Urinary bladder (tissue), 4 donors: ENCODE measurements at places on chromosomes 2 and 18.

DNA sequence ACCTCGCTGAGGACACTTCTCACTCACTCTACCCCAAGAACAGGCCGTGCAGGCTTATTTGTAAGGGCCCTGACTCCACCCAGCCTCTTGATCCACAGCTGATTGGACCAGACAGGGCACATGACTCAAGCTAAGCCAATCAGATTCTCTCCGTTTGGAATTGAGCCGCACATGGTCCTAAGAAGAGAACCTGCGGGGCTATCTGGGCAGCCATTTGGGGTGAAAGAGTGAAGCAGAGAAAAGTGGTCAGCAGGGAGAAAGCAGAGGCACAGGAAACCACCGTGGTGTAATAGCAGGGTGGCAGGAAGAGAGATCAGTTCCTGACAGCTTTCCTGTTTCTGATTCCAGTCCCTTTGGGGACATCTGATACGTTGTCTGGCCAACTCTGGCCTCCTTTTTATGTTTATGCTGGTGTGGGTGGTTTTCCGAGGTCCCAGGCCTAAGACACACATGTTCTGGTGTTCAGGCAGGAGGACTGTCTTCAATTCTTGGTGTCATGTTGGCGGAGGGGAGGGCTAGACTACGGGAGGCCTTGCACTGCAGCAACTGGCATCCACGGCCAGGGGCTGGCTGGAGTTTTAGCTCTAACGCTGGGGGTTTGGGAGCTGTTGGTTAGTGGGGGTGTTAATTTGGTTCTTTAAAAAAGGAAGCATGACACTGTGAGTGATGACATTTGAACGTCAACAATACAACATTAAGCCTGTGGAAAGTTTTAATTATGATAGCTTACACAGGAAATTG, 26.1 kb upstream of the SPTBN1 start:
- no peak for DNase-seq

GRCh38 chr2:120269816-120270215, 17.2 kb downstream of the RALB start:
- no peak for DNase-seq

GRCh38 chr2:128413014-128413717, 94.5 kb upstream of the HS6ST1 start:
- no peak for DNase-seq

- DNase-seq: no peak
These were observed 11.9 kb upstream of the ARHGAP25 start for GRCh38 chr2:68722712-68723111.

GRCh38 chr18:60549338-60549960, 176.9 kb upstream of the MC4R start:
- DNase-seq: peak; percentile 3

DNA sequence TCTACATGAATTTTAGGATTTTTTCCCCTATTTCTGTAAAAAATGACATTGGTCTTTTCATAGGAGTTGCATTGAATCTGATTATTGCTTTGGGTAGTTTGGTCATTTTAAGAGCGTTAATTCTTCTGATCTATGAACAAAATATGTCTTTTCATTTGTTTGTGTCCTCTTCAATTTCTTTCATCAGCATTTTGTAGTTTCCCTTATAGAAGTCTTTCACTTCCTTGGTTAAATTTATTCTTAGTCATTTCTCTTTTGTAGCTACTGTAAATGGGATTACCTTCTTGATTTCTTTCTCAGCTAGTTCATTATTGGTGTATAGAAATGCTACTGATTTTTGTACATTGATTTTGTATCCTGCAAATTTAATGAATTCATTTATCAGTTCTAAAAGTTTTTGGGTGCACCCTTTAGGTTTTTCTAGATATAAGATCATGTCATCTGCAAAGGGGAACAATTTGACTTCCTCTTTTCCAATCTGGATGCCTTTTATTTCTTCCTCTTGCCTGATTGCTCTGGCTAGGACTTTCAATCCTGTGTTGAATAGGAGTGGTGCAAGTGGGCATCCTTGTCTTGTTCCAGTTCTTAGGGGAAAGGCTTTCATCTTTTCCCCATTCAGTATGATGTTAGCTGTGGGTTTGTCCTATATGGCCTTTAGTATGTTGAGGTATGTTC, 36.6 kb upstream of the AAK1 start:
- DNase-seq: no peak

- no peak for DNase-seq
These were observed 162.4 kb downstream of the ZNF521 start for GRCh38 chr18:25189391-25190185.

- no peak for DNase-seq
These were observed 33.8 kb downstream of the HS1BP3 start for GRCh38 chr2:20617081-20617575.
